ENCODE measurements at places on chromosomes 12 and 14.
A peak's percentile ranks its signal among the peaks of the same experiment; 100 is the strongest.

- no peak for DNase-seq
These were observed 67.8 kb downstream of the HMGA2 start for GRCh38 chr12:65891987-65892481.

GRCh38 chr14:27327095-27327494 lies 729.3 kb upstream of the NOVA1 start:
- no peak for DNase-seq

GRCh38 chr14:20973501-20973900 lies 16.3 kb upstream of the METTL17 start:
- no peak for DNase-seq

DNA sequence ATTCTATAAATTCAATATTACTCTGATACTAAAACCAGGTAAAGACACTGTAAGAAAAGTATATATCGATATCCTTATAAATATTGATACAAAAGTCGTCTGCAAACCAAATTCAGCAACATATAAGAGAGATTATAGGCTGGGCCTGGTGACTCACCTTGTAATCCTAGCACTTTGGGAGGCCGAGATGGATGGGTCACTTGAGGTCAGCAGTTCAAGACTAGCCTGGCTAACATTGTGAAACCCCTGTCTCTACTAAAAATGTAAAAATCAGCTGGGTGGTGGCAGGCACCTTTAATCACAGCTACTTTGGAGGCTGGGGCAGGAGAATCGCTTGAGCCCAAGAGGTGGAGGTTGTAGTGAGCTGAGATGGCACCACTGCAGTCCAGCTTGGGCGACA lies 13.5 kb upstream of the TUBA1C start:
- no peak for DNase-seq

DNA sequence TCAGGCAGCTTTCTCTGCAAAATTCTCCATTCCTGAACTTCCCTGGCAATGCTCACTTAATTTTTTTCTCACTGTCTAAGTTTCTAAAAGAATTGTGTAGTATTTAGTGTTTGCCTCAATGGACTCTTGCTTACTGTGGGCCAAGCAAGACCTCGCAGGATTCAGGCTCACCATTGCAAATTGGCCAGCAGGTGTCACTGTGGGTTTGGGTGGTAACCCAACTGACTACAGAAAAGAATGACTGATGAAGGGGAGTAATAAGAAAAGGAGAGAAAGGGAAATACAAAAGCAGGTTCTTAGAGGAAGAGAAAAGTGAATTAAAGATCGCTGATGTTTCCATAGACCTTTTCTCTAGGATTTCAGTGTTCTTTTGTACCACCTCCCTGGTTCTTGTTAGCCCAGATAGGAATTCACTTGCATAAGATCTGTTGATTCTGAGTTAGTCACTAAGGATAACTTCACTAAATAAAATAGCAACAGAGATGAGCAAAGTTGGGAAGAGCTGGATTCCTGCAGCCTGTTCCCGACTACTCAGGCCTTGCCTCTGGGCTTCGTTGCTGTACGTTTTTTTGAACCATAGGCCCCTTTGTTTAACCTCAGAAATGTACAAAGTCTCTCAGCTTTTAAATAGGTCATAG lies 386.5 kb upstream of the DDHD1 start:
- peak; percentile 77 for DNase-seq

GRCh38 chr12:108633081-108633533 lies 587 bp downstream of the SELPLG start:
- no peak for DNase-seq

DNA sequence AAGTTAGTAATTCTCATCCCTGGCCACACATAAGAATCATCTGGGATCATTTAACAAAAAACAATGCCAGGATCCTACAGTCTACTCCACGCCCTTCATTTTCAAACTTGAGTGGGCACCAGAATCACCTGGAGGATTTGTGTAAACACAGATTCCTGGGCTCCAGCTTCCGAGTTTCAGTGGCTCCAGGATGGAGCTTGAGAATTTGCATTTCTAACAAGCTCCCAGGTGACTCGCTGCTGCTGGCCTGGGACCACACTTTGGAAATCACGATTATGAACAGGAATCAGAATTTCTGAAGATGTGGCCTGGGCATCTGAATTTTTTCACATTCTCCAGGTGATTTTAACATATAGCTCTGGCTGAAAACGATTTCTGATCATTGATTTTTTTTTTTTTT lies 234.8 kb downstream of the CACNA1C start:
- no peak for DNase-seq
